ENCODE measurements at places on chromosomes 7 and 10. TPM values are rescaled to one million over a fixed set of nuclear protein-coding genes. Genes with fewer than 3 reads are reported as not detected.

The KCNH2 gene
- total RNA-seq, result 1.5 TPM

The WDFY4 gene
- not detected for total RNA-seq

The INA gene
- total RNA-seq, result 23.3 TPM

The LBX1 gene
- not detected for total RNA-seq

The ARHGAP12 gene
- 25.8 TPM for total RNA-seq

The GDF2 gene
- total RNA-seq, result not detected

The TCAF1 gene
- 15.8 TPM for total RNA-seq

The CDC14C gene
- 0.05 TPM for total RNA-seq

The PKD1L1 gene
- 0.03 TPM for total RNA-seq

The PHKG1 gene
- 1.9 TPM for total RNA-seq

The STAG3 gene
- not detected for total RNA-seq

Data from A549 treated with GW870086 at 1 μM for 4 hours (cell line).